ENCODE measurements at places on chromosomes 5 and 9. TPM values are rescaled to one million over a fixed set of nuclear protein-coding genes. Genes with fewer than 3 reads are reported as not detected.

DNA sequence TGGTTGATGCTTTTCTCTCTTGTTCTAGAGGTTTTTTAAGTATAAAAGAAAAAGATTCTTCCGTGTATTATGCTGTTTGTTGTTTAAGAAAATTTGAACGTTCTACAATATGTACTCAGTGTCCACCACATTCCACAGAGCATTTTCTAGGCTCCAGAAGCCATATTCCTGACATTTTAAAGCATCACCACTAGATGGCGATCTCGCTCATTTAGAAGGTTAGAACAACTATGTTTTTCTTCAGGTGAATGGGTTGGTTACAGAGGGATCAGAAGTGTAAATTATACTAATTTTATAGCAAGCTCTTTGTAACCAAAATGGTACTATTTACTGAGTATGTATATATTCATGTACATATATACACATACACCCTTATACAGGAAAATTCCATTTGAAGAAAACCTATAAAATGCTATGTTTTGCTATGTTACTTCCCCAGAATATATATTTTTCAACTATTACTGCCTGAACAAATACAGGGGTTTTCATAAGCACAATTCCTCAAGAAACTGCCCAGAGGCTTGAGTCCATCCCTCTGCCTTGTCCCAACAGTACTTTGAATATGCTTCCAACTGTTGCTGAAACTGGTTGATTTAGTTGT, 284.3 kb downstream of the CCDC171 start:
- no peak for DNase-seq

DNA sequence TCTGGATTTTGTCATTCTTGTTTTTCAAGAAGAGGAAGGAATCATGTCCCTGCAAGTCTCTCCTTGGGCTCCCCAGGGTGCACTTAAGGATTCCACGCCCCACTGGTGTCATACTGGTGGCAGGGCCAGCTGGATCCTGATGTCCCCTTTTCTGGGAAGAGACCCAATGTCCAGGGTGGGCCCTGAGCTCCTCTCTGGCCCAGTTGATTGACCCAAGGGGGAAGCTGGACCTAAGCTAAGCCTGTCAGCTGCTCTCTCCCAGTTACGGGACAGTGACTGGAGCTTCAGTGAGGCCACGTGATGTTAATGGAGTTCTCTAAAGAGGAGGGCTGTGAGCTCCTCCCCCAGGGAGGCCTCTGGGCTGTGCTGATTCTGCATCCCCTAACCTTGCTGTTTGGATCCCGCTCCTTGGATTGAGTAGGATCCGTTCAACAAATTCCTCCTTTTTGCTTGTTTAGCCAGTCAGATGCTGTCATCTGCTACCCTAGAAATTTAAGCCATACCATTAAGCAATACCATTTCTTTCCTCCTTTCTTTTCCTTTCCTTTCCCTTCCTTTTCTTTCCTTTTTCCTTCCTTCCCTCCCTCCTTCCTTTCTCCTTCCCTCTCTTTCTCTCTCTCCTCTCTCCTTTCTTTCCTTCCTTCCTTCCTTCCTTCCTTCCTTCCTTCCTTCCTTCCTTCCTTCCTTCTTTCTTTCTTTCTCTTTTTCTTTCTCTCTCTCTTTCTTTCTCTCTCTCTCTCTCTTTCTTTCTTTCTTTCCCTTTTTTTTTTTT, 17.2 kb downstream of the NKX2-5 start:
- no peak for DNase-seq

DNA sequence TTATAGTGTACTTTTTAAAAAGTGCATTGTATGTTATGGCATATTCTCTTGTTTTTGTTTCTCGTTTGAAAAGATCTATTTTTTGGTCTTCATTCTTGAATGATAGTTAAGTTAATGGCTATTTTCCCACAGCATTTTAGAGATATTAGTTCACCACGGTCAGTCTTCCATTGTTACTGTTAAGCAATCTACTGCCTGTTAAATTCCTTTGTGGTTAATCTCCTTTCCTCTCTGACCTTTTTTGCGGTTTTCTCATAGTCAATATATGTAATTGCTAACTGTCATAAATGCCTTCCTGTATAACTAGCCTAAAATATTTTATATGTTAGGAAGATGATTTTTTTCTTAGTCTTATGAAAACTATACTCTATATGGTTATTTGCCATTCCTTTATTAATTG, 250.8 kb upstream of the FBXL7 start:
- DNase-seq: no peak

DNA sequence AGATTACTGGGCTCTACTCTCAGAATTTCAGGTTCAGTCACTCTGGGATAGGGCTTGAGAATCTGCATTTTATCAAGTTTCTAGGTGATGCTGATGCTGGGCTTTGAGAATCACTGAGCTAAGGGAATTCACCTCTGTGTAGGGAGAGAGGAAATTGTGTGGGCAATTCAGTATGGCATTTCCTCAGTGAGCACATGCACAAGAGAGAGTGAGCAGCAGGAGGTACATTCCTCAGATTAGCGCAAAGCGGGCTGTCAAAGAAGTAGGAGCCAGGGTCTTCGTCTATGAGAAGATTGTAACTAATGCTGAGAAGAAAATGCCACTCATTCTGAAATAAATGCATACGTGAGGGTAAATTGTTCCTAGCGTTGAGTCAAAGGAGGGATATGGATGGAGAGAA, 175.9 kb downstream of the KIF4B start:
- DNase-seq: no peak

GRCh38 chr9:84600739-84601138, 68.8 kb upstream of the NTRK2 start:
- DNase-seq: no peak

GRCh38 chr9:117737721-117738226, 33.6 kb downstream of the TLR4 start:
- no peak for DNase-seq

DNA sequence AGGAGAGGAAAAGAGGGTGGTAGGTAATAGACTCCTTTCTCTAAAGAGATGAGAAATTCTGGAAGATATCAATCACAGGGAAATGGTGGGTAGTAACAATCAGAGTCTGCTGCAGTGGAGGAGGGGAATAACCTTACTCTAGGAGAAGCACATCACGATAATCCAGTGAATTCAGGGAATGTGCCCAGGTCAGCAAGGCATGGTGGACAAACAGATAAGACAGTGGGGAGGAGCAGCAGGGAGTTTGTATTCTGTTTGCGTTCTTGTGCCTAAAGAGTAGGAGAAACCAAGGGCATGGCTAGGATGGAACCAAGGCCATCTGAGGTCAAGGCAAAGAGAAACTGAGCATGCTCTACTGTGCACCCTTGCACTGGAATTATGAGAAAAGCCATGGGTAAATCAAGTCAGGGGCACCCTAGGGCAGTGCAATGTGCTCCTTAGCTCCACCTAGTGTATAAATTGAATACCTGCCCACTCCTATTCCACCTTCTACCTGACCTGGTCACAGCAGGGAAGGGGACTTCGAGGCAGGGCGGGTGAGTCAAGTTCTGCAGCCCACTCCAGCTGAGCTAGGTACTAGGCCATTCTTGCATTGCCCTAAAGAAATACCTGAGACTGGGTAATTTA, 31.6 kb downstream of the RETREG1 start:
- DNase-seq: no peak

DNA sequence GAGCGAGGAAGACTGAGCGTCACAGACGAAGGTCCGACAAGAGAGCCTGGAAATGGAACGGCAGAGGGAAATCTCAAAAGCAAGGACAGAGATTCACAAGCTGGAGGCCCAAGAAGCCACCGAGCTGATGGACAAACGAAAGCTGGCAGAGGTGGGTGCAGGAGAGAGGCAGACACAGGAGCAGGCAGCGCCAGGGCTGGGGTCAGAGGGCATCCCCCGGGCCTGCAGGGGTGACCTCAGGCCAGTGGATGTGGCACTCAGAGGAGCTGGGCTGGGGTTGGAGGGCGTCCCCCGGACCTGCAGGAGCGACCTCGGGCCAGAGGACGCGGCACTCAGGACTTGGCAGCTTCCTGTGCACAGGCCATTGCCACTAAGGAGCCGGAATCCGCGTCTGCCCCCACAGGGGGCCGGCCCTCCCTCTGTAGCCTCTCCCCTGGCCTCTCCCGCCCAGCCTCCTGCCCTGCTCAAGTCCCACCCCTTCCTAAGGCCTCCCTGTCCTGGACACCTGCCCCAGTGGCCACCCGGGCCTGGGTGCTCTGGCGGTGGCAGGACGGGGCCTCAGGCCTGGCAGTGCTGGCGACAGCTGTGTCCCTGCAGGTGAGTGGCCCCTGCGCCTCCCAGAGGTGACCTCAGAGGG, 40.4 kb downstream of the EXD3 start:
- peak; percentile 54 for DNase-seq

CCNJL gene
- total RNA-seq: 7.6 TPM

IL3 gene
- not detected for total RNA-seq

CCDC180 gene
- 0.69 TPM for total RNA-seq

CD274 gene
- total RNA-seq: 12.9 TPM

C5orf46 gene
- total RNA-seq: 14.1 TPM

FGF1 gene
- 70.2 TPM for total RNA-seq

QRFP gene
- not detected for total RNA-seq
